Activated T-helper 1 cell treated with anti-CD3 and anti-CD28 coated beads, Interleukin-2, amount 50 U/mL, for 16 hours (primary cell): ENCODE measurements at places on chromosomes 5 and 9.

DNA sequence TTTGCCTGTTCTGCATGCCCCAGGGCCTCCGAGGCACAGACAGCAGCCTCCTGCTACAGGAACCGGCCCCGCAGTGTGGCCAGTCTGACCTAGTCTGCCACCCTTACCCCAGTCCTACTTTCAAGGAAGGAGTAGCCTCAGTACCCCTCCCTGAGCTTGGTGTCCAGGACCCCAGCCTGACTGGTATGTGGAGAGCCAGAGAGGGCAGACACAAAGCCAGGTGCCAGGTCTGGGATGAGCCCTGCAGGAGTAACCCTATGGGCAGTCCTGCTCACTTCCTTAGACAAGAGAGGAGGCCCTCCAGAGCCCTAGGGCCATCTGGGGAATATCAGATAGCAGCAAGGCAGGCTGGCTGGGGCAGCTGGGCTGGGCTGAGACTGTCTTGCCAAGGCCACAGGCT is 67.8 kb downstream of the NRG2 start:
- DNase-seq = no peak

DNA sequence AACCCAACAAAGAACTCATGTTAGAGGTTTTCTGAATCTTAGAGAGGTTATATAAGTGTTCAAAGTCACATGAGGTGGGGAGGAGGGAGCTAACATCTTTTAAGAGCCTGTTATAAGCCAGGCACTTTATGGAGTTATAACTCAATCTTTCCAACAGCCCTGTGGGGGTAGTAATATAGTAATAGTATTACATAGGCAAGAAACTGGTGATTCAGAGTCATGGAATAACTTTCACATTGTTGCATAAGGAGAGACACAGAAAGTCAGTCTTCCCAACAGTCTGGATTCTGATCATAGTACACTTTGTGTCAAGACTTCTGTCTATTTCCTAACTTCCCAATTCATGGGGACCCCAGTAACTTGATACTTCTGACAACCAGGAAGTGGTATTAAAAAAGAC is 89.2 kb downstream of the ACER2 start:
- no peak for DNase-seq

DNA sequence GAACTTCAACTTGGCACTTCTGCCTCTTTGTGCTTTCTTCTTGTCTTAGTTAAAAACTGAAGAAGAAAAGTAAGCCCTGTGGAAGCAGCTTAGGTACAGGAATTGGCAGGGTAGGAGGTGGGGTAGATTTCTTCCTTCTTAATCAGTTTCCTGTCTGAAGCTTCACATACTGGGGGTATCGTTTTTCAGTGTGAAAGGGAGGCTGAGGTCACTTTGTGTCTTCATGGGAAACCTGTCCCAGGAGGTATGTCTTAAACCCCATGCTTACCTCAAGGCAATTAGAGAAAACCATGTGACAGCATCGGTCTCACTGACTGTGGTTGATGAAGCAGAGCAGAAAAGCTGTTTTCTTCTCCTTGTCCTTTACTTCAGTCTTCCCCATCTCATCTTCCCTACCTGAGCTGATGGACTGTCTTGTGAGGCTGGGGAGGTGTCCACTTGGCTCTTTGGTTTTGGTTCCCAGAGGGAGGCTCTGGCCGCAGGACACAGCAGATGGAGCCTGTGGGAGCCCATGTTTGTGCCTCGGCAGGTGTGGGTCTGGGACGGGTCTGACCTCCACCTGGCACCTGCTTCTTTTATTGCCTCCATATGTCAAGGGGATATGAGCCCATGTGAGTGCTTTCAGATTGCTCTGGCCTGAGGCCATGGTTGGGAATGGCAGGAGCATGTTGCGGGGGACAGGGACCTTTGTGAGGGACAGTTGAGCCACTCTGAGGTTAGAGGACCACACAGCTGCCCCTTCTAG is 47.0 kb downstream of the SH3GL2 start:
- DNase-seq = no peak

GRCh38 chr9:111516061-111516465 is 8.9 kb upstream of the ZNF483 start:
- no peak for DNase-seq

DNA sequence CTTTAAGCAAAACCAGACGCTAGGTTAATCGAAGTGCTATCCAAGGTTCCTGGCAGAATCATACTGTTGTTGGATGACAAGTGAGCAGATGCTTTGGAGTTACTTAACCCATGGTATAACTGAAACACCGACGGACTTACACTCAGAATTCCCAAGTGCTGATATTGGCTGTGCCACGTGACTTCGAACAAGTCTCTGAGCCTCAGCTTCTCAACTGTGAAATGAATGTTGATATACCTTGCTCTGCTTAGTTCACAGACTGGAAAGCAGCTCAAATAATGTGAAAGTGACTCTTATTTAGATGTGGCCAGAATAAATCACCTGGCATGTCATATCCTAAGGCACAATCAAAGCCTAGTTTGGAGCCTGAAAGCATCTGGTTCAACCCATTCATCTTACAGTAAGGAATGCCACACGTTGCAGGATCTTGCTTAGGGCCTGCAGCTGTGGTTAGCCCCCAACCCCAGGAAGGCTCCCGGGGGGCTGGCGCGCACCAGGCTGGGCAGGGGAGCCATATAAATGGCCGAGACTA is 759 bp downstream of the GEMIN5 start:
- no peak for DNase-seq
